ENCODE measurements at places on chromosomes 16 and 17.
A peak's percentile ranks its signal among the peaks of the same experiment; 100 is the strongest.

GRCh38 chr16:35102780-35103403, 1643.5 kb downstream of the TP53TG3F start:
- DNase-seq: no peak

GRCh38 chr16:65010125-65010524, 111.7 kb downstream of the CDH11 start:
- DNase-seq: no peak

GRCh38 chr16:69511651-69512050, 54.1 kb upstream of the NFAT5 start:
- DNase-seq: no peak

GRCh38 chr16:23837553-23838308, 1.9 kb downstream of the PRKCB start:
- DNase-seq: no peak

GRCh38 chr16:3003582-3004270, 9.0 kb upstream of the CLDN9 start:
- DNase-seq: peak; percentile 94

GRCh38 chr16:58792188-58792587, 58.1 kb upstream of the GOT2 start:
- no peak for DNase-seq

DNA sequence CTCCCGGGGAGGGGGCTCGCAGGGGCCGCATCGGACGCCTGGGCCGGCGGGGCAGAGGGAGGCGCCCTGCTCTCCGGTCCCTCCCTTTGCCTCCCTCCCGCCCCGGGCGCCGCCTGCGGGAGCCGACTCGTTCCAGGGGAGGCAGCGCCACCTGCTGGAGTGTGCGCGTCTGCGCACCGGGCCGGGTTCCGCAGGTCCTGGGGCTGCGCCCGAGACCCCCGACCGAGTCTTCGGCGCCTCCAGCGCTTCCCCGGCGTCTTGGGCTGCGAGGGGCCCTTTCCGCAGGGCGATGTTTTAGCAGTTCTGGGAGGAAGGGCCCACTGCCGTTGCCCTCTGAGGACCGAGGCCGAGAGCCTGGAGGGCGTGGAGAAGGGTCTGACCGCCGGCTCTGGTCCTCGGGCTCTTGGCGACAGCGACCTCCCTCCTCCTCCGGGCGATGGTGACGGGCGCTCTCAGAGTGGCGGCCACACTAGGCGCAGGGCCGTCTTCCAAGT, 106.3 kb downstream of the SEC14L1 start:
- peak; percentile 41 for DNase-seq

DNA sequence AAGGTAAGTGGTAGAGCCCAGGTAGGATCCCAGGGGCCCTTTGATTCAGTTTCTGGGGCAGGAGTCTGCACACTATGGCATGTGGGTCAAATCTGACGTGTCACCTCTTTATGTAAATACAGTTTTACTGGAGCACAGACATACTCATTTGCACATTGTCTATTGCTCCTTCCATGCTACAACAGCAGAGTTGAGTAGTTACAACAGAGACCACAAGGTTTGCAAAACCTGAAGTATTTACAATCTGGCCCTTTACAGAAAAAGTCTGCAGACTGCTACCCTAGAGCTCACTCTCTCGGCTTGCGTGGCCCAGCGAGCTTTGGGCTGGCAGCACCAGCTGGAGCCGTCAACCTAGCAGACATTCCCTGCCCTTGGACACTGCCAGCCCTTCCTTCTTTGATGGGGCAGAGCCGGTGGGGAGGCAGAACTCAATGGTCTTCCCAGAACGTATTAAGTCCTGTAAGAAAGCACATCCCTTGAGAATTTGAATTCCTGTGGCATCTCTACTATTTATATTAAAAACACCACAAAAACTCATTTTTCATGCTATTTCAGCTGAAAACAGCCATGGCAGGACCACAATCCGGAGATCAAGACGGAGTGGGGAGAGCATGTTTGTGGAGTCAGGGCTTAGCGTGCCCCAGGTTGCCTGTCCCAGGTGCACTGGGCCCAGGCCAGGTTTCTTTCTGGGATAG, 133.1 kb upstream of the NUDT7 start:
- DNase-seq: no peak

- no peak for DNase-seq
Observed at GRCh38 chr17:39631403-39631802, 4.7 kb downstream of the PPP1R1B start.

GRCh38 chr17:63447471-63448009, 1.4 kb upstream of the CYB561 start:
- DNase-seq: no peak

- DNase-seq: no peak
Observed at GRCh38 chr16:30054959-30055553, 10.5 kb upstream of the ALDOA start.

DNA sequence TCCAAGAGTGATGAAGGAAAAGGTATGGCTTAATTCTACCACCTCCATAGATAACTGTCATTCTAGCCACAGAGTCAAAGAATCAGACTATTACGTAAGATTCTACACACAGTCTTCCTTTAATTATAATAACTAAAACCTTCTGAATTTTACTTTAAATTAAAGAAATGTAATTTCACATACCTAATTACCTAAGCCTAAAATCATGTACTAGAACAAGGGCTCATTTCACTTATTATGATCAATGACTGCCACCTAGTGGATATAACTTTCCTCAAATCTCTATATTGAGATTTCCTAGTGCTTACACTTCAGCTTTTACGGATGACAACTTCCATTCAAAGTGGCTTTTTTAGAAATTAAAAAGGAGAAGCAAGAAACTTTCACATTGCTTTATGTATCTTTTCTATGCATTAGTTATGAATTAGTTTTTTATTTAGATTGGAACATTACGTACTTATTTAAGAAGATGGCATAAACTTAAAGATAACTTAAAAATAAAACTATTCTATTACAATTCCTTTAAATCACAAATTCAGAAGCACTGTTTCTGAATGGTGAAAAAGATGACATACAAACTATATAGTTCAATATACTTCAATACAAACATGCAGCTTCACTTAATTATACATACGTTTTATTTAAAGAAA, 18.2 kb upstream of the ABCA10 start:
- DNase-seq: no peak

DNA sequence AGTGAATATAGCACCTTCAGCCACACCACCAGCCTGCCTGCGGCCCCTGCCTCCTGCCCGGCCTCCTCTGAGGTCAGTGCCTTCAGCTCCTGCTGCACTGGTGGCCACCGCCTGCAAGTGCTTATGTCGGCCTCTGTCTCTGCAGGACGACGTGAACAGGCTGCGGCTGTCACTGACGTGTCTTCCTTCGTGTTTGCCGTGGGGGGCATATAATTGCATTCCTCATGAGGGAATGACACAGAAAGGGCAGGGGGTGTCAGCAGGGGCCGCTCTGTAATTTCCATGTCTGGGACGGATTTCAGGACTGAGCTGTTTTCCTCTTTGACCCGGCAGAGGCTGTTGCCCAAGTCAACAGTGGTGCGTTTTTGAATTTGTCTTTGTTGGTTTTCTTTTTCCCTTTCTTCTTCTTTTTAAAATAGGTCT, 28.5 kb downstream of the CMIP start:
- no peak for DNase-seq

DNA sequence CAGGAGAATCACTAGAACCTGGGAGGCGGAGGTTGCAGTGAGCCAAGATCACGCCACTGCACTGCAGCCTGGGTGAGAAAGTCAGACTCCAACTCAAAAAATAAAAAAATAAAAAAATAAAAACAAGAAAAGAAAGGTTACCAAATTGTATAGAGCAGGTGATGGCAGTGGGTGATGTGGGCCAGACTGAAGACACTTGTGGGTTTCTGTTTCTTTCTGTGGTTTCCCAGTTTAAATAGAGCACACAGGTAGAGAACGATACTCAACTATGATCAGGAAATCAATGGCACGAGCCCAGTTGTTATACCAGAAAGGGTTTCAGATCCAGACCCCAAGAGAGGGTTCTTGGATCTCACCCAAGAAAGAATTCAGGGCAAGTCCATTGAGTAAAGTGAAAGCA, 32.6 kb downstream of the NUBP1 start:
- no peak for DNase-seq

DNA sequence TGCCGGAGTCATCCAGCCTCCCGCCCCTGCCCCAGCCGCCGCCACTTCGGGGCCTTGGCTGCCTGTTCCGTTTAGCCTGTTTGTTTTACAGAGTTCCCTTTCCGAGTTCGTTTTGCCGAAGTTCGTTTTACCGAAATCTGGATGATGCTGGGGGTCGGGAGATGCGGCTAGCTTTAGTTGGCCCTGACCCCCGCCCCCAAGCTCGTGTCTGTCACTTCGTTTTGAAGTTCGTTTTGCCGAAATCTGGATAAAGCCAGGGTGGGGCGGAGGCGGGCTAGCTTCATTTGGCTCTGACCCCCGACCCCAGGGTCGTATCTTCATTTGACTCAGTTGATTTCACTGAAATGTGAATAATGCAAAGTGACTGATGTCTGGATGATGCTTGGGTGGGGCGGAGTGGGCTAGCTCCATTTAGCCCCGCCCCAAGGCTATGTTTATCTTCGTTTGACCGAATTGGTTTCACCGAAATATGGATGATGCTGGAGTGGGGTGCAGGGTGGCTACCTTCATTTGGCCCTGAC, 591 bp downstream of the PSMD7 start:
- DNase-seq: no peak

- no peak for DNase-seq
Observed at GRCh38 chr16:50261707-50262235, 4.6 kb upstream of the ADCY7 start.

DNA sequence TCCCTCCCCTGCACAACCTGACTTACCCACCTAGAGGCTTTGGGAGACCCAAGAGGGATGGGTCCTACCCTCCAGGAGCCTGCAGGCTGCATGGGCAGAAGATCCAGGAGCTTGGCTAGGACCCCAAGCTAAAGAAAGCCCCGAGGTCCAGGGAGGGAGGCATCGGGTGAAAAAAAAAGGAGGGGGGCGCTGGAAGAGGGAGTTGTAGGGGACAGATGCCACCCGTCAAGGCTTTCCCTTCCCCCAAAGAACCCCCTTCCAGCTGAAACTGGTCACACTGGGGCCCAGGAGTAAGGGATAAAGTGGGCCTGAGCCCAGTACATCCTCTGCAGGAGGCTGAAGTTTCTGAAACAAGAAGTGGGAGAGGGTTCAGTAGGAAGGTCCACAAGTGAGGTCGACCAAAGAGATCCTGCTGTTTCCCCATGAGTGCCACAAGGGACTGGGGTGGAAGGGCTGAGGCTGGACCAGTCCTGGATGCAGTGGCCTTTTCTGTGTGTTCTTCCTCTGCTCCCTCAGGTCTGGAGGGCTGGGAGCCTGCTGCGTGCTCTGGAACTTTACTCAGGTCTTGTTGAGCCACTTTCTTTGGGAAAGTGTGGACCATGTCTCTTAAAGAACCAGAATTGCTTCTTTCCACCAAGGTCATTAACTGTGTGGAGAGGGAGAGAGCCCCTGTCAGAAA, 14.2 kb upstream of the CBFB start:
- no peak for DNase-seq

- no peak for DNase-seq
Observed at GRCh38 chr16:62963846-62964245, 927.6 kb upstream of the CDH8 start.

DNA sequence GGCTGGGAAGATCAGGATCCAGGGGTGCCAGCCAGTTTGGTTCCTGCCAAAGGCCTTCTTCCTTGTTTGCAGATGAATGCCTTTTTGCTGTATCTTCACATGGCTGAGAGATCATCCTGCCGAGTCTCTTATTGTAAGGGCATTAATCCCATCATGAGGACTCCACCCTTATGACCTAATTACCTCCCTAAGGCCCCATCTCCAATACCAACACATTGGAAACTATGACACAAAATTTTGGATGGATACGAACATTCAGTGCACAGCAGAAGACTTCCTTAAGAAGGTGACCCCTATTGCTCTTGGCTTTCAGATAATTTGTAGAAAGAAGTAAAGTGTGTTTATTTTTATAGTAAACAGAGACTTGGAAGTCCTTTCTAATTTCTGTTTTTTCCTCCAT, 1164.7 kb upstream of the CDH8 start:
- no peak for DNase-seq

GRCh38 chr16:4090351-4090851, 25.8 kb downstream of the ADCY9 start:
- no peak for DNase-seq

GRCh38 chr16:51994597-51994996, 552.3 kb downstream of the TOX3 start:
- no peak for DNase-seq

DNA sequence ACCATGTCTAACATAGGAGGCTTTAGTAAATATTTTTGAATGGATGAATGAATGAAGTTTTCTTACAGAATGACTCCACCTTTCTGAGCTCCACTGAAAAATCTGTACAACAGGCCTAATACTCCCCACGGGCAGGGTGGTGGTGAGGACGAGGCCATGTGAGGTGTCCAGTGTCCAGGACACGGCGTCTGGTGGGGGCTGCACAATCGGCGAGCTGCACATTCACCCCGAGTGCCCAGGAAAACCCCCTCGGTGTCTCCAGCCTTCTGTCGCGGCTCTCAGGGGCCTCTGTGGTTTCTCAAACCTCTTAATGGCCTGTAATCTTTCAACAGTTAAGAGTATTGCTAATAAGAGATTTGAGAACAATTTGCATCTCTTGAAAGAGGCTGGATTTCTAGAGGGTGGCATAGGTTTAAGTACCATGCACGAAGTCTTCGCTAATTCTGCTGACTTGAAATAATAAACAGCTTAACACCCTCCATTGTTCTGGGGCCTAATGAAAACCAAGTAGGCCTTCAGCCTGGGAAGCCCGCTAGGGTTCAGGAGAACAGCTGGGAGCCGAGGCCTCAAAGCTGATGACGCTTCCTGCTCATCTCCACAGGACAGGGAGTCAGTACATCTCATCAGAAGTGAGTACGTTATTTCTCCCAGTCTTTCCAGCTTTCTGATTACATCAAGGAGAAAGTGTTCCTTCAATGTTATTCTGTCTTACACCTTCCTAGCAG, 304.6 kb upstream of the FOXF1 start:
- no peak for DNase-seq

- no peak for DNase-seq
Observed at GRCh38 chr17:60827943-60828342, 150.3 kb downstream of the BCAS3 start.

- no peak for DNase-seq
Observed at GRCh38 chr17:64686705-64687104, 24.6 kb upstream of the SMURF2 start.
